ENCODE measurements at places on chromosomes 16 and 17.
A peak's percentile ranks its signal among the peaks of the same experiment; 100 is the strongest.

DNA sequence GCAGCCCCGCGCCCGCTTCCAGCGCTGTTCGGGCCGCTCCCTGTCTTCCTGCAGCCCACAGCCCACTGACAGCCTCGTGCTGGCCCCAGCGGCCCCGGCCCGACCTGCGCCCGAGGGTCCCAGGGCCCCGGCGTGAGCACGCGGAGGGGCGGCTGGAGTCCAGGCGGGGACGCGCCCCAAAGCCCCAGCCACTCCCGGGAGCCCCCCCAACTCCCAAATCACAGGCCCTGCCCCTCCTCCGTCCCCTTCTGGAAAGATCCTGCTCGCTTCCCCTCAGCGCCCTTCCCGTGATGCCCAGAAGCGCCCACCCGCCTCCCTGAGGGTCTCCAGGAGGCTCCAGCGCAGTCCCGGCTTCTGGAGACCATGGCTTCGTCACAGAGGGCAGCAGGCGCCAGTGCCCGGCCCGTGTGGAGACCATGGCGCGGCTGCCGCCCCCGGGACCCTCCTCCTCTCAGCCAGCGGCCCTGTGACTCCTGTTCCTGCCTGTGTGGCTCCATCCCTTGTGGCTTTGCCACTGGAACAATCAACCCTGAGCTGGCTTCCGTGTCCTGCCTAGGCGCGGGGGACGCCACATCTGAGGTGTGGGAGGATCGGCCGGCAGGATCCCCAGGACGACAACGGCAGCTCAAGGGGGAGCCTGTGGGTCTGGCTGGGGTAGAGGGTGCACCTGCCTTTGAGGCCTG is 3.9 kb downstream of the UTS2R start:
- DNase-seq: no peak

- no peak for DNase-seq
These were observed 560 bp downstream of the EFNB3 start for GRCh38 chr17:7705269-7706255.

- DNase-seq: peak; percentile 5
These were observed 8.2 kb upstream of the ATP2C2 start for GRCh38 chr16:84360170-84360569.

GRCh38 chr16:11254913-11255736 is 879 bp downstream of the SOCS1 start:
- no peak for DNase-seq

- no peak for DNase-seq
These were observed 17.5 kb downstream of the ITGB3 start for GRCh38 chr17:47270946-47271705.

- no peak for DNase-seq
These were observed 18.9 kb downstream of the C17orf75 start for GRCh38 chr17:32323046-32323445.

- no peak for DNase-seq
These were observed 401 bp downstream of the ARL16 start for GRCh38 chr17:81683208-81683583.
